ENCODE measurements at places on chromosomes 4 and X.
A peak's percentile ranks its signal among the peaks of the same experiment; 100 is the strongest.

- no peak for DNase-seq
Measured at GRCh38 chrX:124342174-124342867, 4.0 kb upstream of the SH2D1A start.

DNA sequence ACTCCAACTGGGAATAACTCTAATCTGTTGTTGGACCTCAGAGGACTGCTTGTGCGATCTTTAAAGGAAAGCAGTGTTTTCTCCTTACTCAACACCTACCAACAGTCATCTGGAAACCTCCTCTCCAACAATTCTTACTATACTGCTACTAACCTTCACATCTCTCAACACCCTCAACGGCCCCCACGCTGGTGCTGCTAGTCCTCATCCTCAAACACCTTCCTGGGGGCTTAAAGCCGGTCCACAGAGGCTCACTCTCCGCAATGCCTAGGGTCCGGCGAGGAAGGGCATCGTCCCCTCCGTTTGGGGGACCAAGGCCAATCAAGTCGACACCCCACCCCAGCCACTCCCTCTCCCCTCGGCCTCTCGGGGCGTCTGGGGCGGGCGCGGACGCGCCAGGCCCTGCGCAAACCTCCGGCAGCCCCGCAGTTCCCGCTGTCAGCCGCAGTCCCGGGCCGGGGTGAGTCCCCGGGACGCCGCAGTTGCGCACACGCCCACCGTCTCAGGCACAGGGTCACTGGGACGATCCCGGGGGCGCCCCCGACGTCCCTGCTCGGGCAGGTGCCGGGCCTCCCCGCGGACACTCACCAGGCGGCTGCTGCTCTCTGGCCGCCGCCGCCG is 418 bp downstream of the TAB3 start:
- DNase-seq: peak; percentile 48

GRCh38 chrX:154545673-154546274 is 872 bp downstream of the G6PD start:
- no peak for DNase-seq

DNA sequence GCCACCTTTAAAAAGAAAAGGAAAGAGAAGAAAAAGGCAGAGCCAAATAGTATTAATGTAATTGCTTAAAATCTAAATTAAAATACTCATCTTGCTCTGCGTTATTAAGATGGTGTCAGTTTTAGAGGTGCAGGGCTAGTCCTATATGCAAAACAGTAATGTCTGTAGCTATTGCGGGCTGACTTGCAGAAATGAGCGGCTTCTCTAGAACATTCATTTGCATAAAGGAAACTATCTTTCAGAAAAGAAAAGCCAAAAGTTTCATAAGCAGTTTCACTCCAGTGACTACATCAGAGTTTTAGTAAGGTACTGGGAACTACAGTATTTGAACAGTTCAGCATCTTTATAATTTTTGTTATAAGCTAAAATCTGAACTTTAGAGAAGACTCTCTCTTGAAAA is 6.0 kb downstream of the SMAD1 start:
- peak; percentile 55 for DNase-seq

- DNase-seq: no peak
Measured at GRCh38 chr4:35315419-35315818, 928.9 kb downstream of the ARAP2 start.

DNA sequence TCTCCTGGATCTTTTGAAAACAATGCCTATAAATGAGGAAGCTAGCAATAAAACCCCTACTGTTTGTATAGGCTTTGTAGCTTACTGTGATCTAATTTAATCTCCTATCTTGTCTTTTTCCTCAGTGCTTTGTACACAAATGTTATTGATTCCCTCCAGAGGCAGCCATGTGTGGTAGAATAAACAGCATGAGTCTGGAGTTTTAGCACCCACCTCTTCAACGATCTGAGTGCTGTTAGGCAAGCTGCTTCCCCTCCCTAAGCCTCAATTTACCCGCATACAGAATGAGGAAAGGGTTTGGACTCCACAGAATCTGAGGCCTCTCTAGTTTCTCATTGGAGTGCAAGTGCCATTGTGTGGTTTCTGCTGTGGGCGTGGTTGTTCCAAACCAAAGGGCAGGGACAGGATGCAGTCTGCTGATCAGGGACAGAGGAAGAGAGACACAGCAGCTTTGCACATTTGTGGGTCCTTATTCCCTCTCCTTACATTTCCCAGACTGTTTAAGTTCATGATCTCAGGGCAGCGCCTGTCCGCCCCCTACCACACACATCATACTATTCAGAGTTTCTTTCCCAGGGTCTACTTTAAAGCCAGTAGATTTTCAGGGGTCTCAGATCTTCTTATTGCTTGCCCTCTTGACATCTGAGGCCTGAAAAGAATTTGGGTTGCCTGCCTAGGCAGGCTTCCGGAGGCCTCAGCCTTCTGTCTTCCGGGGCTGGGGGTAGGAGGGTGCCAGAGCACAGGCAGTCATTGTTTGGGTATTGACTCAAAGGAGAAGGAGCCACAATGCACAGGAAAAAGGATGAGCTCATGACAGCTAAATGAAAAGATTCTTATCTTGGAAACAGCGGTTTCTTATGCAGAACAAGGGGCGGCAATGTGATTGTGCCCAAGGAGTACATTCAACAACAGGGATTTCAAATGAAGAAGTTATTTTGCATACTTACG is 114.9 kb upstream of the TEX13D start:
- DNase-seq: peak; percentile 68

GRCh38 chr4:48779095-48779997 is 733 bp downstream of the FRYL start:
- DNase-seq: peak; percentile 72

GRCh38 chrX:109635146-109635545 is 10.2 kb upstream of the KCNE5 start:
- no peak for DNase-seq

DNA sequence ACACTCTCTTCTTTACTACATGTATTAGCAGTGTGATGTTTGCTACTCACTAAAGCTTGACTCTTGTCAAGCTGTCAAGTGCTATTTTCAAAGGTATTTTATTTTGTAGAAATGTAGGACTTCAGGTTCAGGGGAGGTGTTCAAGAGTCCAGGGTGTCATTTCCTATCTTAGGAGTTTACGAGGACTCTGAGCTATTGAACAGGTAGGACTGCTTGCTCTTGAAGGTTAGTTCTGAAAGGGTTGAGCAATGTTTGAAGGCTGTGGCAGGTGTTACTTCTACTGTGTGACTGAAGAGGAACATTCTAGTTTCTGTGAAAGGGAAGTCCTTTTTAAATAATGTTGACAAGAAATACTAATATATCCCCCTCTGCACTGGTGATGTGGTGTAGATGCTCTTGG is 1151.2 kb downstream of the PDHA2 start:
- DNase-seq: no peak

DNA sequence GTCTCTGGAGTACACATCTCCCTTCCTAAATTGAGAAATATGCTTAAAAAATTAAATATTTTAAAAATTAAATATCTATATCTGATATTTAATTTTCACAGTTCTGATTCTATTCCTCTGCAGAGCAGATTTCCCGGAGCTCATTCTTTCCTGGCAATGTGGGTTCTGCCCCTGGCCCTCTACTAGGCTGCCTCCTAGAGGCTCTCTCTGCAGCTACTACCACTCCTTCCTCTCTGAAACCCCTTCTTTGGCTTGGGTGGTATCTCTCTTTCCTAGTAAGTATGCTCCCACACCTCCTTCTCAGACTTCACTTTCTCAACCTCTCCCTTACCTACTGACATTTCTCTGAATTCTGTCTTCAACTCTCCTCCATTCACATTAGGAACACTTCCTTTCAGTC is 45.3 kb downstream of the RPGR start:
- DNase-seq: no peak

- no peak for DNase-seq
Measured at GRCh38 chr4:28427306-28428085, 1566.9 kb downstream of the STIM2 start.

DNA sequence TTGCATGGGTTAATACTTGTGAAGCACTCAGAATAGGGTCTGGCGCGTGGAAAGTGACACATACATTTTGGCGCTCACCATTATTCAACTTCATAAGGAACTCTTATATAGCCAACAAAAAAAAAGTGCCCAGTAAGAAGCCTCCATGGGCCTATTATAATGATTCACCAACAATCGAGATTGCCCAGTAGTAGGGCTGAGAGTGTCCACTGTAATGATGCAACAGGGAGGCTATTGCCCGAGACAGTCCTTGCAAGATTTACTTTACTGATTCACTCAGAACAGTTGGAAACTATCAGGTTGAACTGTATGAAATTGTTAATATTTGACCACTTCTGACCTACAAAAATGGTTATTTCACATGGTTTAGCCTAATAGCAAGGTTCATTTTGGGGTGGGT is 86.0 kb downstream of the PJA1 start:
- no peak for DNase-seq

GRCh38 chr4:155785828-155786227 is 27.0 kb downstream of the GUCY1B1 start:
- DNase-seq: no peak

GRCh38 chrX:8711401-8711800 is 20.5 kb downstream of the ANOS1 start:
- DNase-seq: no peak

GRCh38 chrX:119186763-119187162 is 49.3 kb upstream of the PGRMC1 start:
- DNase-seq: no peak

GRCh38 chr4:108427946-108428485 is 192.4 kb upstream of the RPL34 start:
- no peak for DNase-seq

GRCh38 chr4:19241895-19242294 is 1009.8 kb upstream of the SLIT2 start:
- DNase-seq: no peak

- no peak for DNase-seq
Measured at GRCh38 chr4:6487466-6487865, 15.1 kb upstream of the PPP2R2C start.

DNA sequence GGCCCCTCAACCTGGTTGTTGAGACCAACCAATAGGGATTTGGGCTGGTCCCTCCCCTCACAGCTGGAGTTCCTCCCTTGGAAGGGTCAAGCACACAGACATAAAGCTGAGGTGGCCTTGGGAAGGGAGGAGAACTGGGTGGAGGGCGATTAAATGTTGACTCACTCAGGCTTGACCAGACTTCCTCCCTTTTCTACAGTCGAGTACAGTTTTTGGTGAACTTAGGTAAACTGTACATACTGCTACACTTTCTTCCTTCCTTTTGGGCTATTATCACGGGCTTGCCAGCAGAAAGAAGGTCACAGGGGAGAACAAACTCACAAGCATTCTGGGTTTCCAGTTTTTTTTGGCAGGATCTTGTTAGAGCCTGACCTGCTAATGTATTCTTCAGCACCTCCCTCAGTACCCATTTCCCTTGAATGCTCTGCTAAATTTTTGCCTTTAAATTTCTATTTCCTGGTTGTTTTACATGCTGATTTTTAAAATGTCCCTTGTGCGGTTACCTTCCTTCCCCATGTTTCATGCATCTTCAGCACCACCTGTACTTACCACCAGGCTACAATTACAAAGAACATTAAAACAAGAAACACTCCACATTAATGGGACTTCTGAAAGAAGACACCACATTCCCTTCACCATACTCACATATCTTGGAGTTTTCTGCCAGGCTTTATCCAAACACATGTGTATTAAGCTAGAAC is 135.2 kb upstream of the RASGEF1B start:
- no peak for DNase-seq

DNA sequence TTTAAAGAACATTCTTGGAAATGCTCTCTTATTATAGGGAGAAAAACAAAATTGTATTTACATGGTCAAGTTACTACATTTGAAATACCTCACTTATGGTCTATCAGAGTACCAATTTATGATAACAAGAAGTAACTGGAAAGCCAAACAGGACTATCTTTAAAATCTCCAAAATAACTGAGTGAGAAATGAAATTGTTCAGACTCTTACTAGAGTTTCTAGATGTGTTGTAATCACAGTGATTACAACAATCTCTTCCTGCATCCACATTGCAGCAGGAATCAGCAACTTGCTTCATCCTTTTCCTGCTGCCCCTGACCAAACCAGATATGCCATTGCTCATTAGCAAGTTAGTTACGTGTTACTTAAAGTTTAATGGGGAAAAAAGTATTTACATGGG is 245.2 kb upstream of the SMIM31 start:
- no peak for DNase-seq

DNA sequence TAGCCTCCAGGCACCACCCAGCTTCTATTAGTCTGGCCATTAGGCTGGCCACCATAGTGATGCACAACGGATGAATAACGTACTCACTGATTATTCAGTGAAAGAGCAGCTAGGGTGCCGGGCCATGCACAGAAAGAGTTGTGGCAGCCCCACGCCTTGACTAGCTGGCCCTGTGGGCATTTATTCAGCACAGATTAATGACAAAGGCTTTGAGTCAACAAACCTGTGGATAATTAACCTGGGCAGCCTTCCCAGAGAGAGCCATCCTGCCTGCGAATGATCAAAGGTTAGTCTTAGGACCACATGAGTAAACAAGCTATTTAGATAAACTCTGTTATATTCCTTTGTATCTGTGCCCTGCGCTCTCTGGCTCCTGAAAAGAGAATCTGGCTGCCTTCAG is 37.2 kb downstream of the MAP9 start:
- DNase-seq: no peak

GRCh38 chrX:41705680-41706374 is 17.1 kb downstream of the GPR34 start:
- no peak for DNase-seq

- DNase-seq: no peak
Measured at GRCh38 chr4:75976177-75976576, 14.6 kb downstream of the SDAD1 start.

GRCh38 chrX:68498044-68498507 is 775 bp upstream of the YIPF6 start:
- DNase-seq: peak; percentile 9

DNA sequence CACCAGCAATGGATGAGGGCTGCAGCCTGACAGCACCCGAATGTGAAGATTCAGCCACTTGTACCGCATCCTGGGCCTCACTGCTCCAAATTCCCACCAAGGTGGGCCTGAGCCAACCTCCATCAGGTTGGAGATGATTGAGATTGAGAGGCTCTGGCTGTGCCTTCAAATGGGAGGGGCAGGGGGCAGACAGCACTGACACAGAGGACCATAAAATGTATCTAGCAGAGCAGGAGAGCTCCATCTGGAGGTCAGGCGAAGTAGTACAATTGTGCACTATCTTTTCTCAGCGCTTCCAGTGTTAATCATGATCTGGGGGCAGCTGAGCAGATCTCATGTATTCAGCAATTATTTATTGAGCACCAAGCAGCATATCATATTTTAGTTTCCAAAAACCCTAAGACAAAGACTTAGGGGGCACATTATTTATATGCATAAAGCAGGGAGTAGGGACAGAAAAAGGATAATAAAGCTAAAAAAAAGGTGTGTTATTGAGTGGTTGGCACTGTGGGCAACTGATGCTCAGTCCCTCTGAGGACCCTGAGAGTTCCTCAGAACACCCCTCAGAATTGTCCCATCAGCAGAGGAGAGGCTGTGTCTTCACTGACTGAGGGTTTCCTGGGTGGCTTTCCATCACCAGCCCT is 31.6 kb upstream of the C1QTNF7 start:
- peak; percentile 79 for DNase-seq

Measured in activated naive CD4-positive, alpha-beta T cell treated with anti-CD3 and anti-CD28 coated beads for 36 hours (primary cell).